ENCODE measurements at places on chromosomes 5 and 9.

DNA sequence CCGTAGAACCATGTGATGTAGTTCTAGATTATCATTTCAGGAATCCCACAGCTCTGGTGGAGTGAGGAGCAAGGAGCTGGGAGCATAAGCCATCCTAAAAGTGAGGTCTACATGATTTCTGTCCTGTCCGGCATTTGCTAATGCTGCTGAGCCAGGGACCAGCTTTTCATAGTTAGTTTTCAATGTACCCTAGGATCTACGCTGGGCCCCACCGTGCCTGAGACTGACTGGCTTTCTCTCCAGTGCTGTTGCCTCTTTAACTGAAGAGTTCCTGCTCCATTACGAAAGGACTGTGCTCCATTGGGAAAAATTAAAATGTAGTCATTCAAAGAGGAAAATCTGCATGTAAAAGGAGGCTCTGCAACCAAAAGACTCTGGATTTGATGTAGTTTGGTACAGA, 634.8 kb downstream of the DMRTA1 start:
- DNase-seq: no peak

GRCh38 chr9:131997779-131998178, 81.9 kb downstream of the MED27 start:
- no peak for DNase-seq

DNA sequence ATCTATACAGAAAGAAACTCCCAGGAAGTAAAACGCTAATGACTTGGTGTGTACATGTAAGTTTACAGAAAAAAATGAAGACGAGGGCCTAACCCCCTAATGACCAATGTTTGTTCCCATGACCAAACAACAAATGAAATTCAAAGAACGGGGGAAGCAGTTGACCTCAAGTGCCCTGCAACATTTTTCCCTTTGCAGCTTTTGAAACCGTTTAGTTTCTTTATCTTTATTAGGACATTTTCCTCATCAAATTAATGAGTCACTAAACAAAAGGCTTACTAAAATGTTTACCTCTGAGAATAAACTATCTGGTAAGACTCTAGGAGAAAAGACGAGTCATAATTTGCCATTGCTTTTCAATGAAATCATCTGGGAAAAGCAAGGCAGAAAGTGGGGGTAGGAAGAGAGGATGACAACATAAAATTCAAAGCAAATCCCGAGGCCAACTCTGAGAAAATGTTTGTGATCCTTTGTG, 57.4 kb downstream of the LHFPL2 start:
- DNase-seq: peak; percentile 70

DNA sequence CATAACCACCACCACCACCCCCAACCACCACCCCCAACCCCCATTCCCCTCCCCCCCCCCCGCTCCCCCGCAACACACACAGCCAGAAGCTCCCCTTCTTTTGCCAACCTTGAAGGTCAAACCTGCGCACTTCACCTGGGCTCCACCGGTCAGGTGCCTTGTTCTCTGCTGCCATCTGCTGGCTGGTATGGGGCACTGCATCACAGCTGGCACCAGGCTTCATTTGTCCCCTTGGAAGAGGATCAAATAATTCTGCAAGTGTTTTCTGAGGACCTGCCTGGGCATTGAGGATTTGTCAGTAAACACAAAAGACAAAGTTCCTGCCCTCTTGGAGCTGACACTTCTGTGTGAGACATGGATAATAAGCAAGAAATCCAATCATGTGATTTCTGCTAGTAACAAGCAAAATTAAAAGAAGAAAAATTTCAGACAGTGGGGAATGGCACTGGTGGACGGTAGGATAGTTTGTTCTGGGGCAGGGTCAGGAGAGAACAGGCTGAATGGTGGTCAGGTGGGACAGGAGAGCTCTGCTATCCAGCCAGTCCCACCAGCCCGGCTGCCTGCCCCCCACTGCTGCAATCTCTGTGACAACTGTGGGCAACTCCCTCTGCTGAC, 55.6 kb upstream of the LMX1B start:
- DNase-seq: no peak

DNA sequence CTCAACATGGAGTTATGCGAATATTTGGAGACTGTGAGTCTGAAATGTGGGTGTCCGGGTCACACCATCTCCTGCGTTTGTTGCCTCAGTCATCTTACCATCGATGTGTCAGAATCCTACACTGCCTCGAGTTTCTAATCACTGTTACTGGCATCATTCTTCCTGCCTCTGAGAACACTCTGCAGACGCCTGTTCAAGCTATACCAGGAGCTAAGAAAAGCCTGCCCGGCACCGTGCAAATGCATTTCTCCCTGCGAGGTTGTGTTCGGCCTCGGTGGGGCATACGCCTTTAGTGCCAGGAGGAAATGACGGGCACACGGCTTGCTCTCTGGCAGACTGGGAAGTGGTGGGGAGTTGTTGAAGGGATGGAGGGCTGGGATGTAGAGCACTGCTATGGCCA, 31.2 kb upstream of the SLC25A51 start:
- no peak for DNase-seq

DNA sequence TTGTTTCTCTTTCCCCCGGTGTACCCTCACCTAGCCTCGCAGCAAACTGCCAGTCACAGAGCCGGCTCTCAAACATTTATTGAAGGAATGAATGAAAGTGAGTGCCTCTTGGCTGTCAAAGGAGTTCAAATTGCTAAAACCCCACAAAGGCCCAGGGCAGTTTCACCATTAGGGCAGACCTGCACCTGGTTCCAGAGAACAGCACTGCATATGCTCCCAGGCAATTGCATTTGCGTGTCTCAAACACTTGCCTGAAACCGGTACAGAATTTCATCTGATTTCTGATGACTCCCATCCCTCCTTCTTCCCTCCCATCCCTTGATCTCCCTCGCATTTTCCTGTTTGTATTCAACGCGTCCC, 165.6 kb upstream of the ZNF462 start:
- no peak for DNase-seq

- DNase-seq: peak; percentile 44
Measured at GRCh38 chr9:34540827-34541226, 18.0 kb upstream of the ENHO start.

DNA sequence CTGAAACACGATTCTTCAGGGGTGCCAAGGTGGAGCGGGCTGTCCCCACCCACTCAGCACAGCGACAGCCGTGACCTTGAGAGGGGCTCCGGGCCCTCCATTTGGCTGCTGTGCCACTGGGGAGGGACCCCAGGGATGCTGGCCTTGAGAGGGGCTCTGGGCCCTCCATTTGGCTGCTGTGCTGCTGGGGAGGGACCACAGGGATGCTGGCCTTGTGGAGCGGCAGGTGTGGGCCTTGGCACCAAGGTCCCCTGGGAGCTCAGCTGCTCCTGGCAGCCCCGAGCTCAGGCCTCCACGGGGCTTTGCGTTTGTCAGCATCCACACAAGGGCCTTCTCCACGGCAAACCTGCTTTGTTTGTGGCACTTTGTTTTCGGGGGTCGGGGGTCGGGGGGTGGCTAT, 137.6 kb upstream of the LPCAT1 start:
- no peak for DNase-seq

DNA sequence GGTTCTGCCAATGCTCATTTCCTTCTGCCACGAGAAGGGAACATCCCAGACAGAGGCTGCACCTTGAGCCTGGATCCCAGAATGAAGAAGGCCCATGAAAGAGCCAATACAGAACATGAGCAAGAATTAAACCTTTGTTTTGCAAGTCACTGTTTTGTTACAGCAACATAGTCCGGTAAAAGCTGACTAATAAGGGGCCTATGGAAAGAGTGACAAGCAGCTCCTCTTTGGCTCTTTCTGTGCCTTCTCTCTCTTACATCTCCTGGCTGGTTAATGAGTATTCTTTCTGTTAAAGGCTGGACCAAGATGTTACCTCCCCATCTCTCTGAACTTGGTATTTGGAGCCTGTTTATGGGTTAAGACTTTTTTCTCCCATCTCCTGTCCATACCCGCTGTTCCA, 10.8 kb downstream of the GFRA3 start:
- no peak for DNase-seq

GRCh38 chr9:2299156-2299842, 284.2 kb downstream of the SMARCA2 start:
- DNase-seq: peak; percentile 40

DNA sequence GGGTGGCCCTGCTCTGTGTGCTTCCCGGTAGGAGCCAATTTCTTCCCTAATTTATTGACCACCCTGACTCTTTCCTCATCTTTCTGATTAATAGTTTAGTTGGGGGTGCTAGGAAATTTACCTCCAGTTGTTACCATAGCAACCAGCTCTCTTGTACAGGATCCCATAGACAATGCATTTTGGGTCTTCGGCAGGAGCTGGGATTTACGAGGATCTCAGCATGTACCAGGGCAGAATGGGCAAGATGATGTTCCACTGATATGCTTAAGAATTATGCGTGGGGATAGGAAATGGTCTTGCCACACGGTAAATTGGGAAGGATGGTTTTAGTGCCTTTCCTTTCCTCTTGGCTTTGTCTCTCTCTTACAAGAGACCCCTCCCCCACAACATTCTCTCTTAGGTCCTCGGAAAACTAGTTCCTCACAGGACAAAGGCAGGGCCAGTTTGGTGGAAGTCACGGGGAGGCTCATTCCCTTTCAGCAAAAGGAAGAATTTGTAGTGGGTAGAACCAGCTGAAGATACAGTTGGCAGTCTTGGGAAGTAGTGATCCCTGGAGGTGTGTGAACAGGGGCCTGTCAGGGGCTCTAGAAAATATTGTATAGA, 133.4 kb upstream of the SHB start:
- no peak for DNase-seq

DNA sequence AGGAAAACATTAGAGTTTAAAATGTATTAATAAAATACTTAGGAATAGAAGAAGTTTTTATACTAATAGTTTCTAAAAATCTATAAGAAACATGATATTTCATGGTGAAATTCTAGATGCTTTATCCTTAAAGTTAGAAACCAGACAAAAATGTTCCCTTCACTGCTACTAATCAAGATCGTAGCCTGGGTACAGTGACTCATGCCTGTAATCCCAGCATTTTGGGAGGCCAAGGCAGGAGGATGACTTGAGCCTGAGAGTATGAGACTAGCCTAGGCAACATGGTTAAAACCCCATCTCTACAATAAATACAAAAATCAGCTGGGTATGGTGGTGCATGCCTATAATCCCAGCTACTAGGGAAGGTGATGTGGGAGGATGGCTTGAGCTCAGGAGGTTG, 30.4 kb upstream of the KLF9 start:
- no peak for DNase-seq

DNA sequence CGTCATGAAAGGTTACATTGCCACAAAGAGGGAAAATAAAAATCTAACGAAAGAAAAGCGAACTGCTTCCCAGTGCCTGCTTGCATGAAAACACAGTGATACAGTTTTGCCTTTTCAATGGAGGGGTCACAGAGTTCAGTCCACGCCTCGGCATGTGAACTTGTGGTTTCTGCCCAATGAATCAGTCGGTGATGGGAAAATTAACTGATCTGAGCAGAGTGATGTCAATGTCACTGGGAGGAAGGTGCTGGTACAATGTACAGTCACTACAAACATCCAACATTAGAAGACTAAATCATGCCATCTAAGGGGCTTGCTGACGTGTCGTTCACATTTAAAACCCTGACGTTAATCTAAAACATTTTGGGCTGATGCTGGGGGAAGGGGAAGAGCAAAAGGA, 151.8 kb upstream of the MSX2 start:
- no peak for DNase-seq

- DNase-seq: peak; percentile 44
Measured at GRCh38 chr9:115374724-115375268, 256.8 kb upstream of the TNC start.

- DNase-seq: no peak
Measured at GRCh38 chr9:74718709-74719108, 169.0 kb downstream of the TRPM6 start.

GRCh38 chr5:41071975-41072374, 833 bp upstream of the MROH2B start:
- DNase-seq: peak; percentile 27

DNA sequence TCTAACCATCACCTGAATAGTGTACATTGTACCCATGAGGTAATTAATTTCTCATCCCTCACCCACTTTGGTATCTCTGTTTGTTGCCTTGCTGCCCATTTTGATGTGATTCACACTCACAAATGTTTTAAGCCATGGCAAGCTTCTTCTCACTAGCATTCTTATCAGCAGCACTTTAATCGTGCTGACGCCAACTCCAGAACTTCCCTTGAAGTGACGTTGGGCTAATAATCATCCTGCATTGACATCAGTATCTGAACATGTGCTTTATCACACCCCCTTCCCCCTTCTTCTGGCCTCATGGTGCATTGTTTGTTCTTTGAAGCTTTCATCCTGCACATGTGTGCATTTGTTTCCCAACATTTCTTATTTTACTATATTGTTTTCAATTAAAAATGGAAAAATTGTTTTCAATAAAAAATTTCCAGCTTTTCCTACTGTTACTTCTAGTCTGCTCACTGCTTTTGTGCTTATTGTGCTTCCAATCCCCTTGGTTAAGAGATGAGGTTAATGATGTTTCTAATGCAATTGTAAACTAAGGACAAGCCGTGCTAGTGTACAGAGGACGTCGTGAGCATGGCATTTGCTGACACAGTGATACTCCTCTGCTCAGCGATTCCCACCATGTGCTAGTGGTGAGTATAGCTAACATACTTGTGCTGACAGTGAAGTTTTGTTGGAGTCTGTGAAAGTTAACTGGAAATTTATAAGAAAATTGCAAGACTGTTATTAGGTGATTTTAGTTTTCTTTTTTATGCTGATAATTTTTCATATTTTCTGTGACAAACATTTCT, 238.5 kb downstream of the KDM4C start:
- DNase-seq: no peak

DNA sequence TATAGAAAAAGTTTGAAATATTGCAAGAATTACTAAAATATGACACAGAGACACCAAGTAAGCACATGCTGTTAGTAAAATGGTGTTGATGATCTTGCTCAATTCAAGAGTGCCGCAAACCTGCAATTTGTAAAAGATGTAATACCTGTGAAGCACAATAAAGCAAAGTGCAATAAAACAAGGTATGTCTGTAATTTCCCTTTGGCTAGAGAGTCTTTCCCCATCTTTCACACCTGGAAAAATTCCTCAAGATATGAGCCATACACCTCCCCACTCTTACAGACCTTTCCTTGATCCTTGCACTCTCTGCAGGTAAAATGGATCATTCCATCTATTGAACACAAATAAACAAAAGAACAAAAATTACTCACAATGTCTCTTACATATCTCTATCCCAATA, 597.8 kb downstream of the EFNA5 start:
- DNase-seq: peak; percentile 22

- no peak for DNase-seq
Measured at GRCh38 chr9:113931140-113931539, 55.0 kb downstream of the ZNF618 start.

DNA sequence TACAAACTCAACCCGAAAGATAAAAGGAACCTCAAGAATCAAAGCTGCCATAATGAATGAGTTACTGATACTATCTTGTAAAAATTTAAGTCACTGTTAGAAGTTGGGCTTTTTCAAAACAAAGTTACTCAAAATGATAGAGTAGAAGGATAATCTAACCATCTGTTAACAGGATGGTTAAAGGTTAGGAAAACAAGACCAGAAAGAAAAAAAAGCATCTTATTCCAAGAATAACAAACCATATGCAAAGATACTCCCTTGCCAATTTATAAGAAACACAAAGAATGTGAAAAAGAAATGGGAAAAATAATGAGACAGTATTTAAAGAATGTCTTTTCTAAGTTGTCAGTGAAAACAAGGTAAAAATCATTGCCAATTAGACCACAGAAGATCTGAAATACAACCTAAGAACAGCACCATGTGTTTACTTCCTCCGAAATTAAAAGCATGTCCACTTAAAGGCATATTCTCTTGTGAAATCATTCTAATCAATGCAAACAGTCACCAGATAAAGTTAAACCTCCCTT, 51.2 kb downstream of the STRBP start:
- no peak for DNase-seq

GRCh38 chr5:101338226-101338625, 435.1 kb upstream of the ST8SIA4 start:
- DNase-seq: no peak
